ENCODE measurements at places on chromosomes 2 and 18. TPM values are rescaled to one million over a fixed set of nuclear protein-coding genes. Genes with fewer than 3 reads are reported as not detected.

GRCh38 chr2:111118481-111118980, 2.2 kb upstream of the BCL2L11 start:
- DNase-seq: no peak

DNA sequence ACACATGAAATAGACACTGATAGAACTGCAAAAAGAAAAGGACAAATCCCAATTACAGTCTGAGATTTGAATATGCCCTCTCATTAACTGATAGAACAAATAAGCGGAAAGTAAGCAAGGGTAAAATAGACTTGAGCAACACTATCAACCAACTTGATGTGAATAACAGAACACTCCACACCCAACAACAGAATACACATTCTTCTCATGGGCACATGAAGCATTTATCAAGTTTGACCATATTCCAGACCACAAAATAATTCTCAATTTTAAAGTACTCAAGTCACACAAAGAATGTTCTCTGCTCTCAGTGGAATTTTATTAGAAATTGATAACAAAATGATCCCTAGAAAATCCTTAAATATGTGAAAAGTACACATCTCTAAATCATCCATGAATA, 19.0 kb downstream of the ETAA1 start:
- no peak for DNase-seq

DNA sequence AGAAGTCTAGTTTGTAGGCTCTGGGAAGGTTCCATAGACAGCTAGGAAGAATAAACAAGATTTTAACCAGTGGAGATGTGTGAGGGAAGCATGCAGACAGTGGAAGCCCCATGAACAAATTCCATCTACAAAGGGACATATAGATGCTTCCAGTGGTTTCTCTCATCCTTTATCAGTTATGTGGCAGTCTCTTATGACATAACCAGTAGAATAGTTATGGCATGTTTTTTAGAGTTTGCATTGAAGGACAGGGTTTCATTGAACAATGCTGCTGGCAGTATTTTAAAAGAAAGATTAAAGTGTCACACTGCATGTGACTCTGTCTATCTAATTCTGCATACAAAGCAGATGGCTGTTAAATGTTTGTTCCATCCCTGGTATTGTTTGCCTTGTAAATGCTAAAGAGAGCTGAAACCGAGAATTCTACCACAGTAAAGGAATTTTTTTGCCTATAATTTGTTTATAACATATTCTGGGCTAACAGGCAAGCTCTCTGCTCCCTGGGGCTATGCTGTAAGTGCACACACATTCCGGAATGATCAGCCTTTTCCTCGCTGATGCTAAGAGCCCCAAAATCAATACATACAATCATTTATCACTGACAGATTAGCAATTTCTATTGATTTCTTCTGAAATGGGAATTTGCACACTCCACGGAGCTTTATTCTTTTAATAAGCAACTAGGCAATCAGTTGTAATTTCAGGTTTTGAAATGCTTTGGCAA, 76.8 kb upstream of the PELI1 start:
- DNase-seq: no peak

DNA sequence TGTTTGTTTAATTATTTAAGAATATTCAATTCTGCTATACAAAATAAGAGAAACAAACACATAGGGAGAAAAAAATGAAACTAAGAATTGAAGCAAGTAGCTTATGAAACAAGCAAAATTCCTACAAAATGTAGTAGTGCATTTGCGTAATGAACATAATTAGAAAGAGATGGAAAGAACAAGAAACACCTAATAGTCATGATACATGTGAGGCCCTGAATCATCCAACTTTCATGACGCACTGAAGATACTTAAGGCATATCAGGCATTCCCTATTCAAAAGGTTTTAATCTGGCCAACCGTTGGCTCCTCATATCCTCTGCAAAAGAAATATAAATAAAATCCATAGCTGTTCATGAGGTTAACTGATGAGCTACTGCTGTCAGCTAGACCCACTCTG, 14.5 kb upstream of the NAB1 start:
- DNase-seq: no peak

DNA sequence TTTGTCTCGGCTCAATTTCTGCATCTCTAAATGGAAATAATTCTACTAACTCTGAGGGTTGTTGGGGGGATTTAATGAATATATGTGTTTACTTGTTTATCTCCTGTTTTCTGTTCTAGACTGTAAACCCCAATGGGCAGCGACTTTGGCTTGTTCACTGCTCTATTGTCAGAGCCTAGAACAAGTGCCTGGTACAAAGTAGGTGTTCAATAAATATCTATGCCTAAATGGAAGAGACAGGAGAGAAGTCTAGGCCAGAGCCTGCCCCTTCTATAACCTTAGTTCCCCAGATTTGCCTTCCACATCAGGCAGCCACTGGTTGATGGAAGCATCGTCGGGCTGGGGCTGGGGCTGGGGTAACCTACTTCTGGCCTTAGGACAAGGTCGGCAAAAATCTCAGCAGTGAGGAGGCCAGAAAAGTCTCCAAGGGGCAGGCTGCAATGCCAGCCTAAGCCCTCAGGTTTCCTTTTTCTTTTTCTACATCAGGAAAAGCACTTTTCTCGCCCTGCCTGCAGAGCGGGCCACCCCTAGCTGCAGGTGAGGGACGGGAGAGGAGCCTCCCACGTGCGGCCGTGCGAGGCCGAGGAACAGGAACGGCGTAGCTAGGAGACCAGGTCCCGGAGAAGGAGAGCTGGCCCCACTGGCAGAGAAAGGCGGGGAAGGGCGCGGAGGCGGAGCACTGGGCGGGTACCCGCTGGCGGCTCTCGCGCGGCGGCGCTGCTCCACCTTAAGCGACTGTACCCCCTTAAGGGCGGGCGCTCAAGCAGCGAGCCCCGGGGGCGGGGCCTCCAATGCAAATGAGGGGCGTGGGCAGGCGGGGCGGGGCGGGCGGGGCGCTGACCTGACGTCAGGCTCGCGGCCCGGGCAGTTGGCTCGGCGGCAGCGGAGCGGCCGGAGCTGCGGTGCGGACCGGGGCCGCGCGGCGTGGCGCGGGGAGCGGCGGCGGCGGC, at the start of gene CNNM4:
Gene CNNM4, plus strand, starts transcription at position 867 of the 950 bp plus-strand sequence. CDS start 98 bp downstream, outside the sequence.
- peak; percentile 89 for DNase-seq

DNA sequence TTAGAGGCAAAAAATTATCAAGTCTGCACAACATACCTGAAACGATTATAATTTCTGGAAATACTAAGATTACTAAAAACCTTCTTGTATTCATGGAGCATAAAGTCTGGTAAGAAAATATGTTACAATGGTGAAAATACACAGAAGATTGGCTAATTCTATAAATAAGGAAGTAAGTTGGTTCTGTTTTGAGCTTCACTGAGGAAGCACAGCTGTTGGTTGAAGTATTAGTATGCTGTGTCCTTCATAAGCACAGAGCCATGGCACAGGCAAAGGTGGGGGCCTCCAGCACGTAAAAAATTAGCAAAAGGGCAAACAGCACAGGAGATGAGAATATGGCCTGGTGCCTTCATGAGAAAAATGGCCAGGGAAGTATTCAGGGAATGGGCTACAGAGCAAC, 40.4 kb upstream of the ANKRD62 start:
- no peak for DNase-seq

DNA sequence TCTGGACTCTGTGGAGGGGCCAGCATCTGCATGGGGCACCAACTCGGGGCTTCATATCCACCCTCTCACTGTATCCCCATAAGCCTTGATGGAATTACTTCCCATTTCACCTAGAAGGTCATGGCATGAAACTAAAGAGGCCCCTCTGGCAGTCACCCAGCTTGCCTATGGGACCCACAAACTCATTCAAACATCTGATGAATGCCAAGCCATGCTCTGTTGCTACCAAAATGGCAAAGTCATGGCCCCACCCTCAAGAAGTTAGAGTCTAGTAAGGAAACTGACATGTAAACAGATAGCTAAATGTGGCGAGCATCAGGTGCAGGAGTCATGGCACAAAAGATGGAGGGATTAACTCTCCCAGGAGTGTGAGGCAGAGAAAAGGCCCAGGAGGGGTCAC, 14.5 kb downstream of the CYB5A start:
- no peak for DNase-seq

- DNase-seq: no peak
Measured at GRCh38 chr2:224271617-224272236, 130.2 kb downstream of the FAM124B start.

DNA sequence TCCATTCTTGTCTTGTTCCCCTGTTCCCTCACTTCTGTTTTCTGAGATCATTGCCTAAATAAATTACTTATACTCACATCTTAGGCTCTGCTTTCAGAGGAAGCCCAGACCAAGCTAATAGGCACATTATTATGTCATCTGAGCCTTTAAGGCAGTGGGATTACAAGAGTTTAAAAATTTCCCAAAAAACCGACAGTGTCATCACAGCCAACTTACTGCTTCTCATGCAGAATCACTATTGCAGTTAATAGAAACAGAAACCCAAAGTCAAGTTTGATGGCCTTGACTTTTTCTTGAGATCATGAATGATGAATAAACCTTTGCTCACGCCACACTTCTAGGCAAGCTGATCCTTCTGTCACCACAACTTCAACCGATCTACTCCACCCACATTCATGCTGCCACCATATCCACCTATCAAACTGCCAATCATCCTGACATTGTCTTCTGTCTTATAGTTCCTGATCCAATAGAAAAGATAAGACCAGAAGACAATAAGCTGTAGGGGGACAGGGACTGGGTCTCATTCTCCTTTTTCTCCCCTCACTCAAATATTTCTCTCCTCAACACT, 142.7 kb upstream of the CREB1 start:
- no peak for DNase-seq

GRCh38 chr18:23872701-23873550, 141.6 kb upstream of the TTC39C start:
- no peak for DNase-seq

- DNase-seq: no peak
Measured at GRCh38 chr2:221850076-221850475, 278.0 kb upstream of the EPHA4 start.

DNA sequence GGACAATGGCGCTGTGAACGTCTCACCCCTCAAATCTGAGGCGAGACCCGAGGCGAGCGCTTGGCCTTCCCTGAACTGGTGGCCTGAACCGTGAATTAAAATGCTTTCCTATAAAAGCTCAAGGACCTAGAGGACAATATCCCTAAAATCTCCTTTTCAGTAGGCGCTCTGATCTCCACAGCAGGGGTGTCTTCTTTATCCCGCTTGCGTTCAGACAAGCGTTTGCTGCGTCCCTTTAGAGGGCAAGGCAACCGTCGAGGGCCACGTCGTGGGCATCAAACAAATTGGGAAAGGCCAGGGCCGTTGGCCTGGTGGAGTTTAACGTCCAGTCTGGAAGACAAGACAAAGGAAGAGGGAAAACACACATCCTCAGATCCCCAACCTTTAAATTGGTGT, 1.3 kb upstream of the RAX start:
- DNase-seq: no peak

DNA sequence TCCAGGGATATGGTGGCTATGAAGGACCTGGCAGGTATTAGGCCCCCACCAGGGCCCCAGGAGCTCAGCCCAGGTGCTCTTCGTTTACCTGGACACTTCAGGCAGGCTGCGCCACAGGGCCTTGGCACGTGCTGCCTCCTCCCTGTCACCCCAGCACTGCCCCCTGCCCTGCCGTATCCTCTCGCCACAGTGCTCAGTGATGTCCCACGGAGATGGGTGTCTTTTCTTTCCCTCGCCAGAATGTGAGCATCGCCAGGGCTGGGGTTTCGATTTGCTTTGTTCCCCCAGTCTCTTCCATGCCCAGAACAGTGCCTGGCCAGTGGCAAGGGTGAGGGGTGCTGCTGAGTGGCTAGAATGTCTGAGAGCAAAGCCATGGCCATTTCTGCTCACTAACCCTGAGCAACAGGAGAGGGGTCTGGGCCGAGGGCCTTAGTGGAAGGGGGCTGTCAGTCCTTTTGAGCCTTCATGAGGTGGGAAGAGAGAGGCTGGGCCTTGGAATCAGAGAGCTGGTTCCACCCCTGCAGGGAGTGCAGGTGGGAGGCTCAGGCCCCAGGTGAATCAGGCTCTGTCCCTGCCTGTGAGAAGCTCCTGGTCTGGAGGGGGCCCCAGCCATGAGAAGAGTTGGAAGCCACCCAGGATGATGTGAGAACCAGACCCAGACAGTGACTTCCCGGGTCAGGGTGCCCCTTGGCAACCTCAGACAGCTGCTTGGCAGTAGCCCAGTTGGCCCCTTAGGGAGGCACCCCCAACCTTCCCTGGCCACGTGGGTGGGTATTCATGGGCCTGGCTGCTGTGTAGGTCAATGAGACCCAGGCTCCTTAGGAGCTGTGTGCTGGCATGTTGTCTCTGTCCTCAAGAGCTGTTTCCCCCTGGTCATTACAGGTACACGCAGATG, 129.9 kb upstream of the HS6ST1 start:
- DNase-seq: peak; percentile 6

GRCh38 chr18:25467226-25467987, 115.4 kb upstream of the ZNF521 start:
- no peak for DNase-seq

DNA sequence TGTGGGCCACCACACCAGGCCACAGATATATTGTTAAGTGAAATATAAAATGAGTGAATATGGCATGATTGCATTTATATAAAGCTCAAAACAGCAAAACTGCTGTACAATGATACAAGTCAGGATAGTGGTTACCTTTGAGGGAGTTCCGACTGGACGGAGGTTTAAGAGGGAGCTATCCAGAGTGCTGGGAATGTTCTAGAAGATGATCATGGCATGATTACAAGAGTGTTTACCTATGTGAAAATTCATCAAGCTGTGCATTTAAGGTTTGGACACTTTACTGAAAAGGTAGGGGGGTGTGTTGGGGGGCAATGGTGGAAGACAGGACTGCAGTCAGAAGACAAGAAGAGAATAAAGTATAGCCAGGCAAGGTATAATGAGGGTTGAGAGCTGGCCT, 201.4 kb downstream of the ZBTB7C start:
- DNase-seq: no peak

Gene EFHD1
- total RNA-seq: 4.3 TPM

Gene ADD2
- total RNA-seq: 1.1 TPM

Gene FOXD4L1
- 0.48 TPM for total RNA-seq

Gene LOXHD1
- 0.33 TPM for total RNA-seq

Gene EEF1B2
- 492 TPM for total RNA-seq

Gene SLC30A3
- total RNA-seq: not detected

Measured in progenitor cell of endocrine pancreas (in vitro differentiated cells).